Activated CD8-positive, alpha-beta T cell treated with anti-CD3 and anti-CD28 coated beads for 36 hours (primary cell): ENCODE measurements at places on chromosomes 5 and 9. TPM values are rescaled to one million over a fixed set of nuclear protein-coding genes. Genes with fewer than 3 reads are reported as not detected.

DNA sequence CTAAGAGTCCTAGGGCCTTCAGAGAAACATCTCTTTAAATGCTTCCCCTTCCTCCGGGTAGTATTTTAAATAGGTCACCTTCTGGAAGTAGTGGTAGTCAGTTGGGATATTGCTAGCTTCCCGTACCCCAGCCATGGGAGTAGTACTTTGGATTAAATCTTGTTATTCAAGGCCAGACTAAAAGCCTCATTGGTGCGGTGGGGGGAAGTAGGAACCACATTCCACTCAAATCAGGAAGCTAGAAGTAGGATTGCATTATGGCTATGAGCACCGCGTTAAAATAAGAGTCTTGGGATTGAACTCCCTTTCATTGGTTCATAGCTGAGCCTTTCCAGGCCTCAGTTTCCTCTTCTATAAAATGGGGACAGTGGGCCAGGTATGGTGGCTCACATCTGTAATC, 6.7 kb downstream of the KCNIP1 start:
- DNase-seq: no peak

- no peak for DNase-seq
Observed at GRCh38 chr5:129909225-129909624, 5.0 kb downstream of the CHSY3 start.

DNA sequence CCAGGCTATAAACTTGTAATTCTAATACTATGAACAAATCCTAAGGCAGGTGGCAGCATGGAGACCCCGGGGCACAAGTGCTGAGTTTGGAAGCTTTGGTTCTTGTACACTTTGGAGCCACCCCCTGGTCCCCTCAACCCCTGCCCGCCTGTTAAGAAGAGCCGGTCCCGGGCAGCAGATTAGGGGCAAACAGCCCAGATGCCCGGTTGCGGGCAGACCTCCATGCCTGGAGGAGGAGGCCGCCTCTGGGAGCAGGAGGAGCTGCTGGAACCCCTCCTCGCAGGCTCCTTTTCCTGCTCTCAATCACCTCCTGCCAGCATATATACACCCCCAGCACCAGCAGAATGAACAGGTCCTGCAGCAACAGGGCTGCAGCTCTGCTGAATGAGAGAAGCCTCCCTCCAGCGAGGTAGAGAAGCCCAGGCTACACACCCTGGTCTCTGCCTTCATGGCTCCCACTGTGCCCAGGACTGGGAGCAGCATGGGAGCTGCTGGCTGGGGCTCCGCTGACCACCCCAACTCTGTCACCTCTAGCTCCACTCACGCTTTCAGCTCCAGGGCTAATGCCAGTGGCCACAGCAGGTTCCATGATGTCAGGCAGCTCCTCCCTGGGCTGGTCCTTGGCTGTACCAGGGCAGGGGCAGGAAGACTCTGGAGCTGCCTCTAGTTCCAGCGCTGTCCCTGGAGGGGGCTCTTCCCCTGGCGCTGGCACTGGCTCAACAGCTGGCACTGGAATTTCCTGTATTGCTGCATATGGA, 1713.5 kb upstream of the ACO1 start:
- no peak for DNase-seq

GRCh38 chr5:159343295-159344094, 13.2 kb upstream of the IL12B start:
- DNase-seq: no peak

Gene KCNN2
- not detected for total RNA-seq

Gene IDNK
- 4.8 TPM for total RNA-seq

- no peak for DNase-seq
Observed at GRCh38 chr5:175656966-175657365, 905 bp upstream of the HRH2 start.

Gene GTF2H2
- total RNA-seq: 34.5 TPM

DNA sequence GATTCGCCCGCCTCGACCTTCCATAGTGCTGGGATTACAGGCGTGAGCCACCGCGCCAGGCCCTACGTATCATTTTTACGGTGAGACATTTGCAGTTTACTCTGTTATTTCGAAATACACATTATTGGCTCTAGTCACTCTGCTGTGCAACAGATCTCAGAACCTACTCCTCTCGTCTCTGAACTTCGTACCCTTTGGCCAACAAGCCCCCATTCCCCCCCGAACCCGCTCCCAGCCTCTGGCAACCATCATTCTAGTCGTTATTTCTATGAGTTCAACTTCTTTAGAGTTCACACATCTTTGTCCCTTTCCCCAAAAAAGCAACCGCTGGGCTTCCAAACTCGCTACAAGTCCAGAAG, 735 bp downstream of the PTGR1 start:
- DNase-seq: no peak

GRCh38 chr5:180555168-180555921, 36.0 kb downstream of the SCGB3A1 start:
- DNase-seq: no peak
